AG04449 (cell line): ENCODE measurements at places on chromosomes 16 and 17.
A peak's percentile ranks its signal among the peaks of the same experiment; 100 is the strongest.

DNA sequence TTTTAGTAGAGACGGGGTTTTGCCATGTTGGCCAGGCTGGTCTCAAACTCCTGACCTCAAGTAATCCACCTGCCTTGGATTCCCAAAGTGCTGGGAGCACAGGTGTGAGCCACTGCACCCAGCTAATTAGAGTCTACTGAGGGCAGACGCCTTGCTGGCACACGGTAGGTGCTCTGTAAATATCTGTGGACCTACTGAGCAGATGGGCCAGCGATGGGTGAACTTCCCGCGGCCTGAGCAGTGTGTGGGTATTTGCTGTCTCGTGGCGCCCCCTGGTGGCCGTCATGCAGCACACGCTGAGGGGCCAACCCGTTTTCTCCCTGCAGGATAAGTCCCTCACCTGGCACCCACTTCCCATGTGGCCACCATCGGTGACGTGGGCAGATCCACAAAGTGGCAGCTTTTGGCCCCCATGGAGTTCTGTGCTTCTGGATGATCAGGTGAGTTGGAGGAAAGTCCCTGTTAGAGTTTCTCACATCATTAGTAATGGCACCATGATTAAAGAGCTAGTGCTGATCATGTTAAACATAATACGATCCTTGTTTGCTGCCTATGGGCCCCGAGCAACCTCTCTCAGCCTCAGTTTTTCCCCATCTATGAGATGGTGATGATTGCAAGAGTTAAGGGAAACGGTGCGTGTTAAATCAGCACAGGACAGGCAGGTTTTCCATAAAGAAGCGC lies 40.7 kb downstream of the ZDHHC7 start:
- DNase-seq, result peak; percentile 16

GRCh38 chr17:14693382-14693781 lies 392.5 kb downstream of the HS3ST3B1 start:
- no peak for DNase-seq

DNA sequence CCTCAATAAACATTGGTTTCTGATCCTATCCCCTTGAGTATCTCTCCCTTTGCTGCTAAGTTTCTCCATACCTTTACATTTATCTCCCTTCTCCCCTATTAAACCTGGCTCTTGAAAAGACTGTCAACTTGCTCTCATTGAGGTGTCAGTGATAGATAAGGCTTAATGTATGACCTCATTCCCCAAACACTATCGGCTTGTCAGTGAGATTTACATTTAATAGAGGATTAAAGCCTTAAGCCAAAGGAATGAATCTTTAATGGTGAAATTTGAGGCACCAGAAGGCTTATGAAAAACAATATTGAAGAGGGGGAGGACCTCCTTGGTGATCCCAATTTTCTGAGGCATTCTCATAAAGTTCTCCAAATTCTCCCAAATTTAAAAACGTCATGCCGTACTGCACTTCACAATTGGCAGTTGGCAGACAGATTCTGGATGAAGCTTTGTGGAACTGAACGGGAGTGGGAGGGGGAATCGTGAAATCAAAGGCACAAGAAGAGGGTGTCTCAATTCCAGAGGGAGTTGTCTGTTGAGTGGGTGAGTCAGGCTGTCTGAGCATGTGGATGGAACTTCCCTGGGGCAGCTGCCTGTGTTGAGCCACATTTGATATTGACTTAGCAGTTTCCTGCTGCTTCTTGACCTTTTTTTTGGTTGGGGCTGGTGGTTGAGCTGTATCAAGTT lies 478.8 kb downstream of the NPIPA7 start:
- no peak for DNase-seq

DNA sequence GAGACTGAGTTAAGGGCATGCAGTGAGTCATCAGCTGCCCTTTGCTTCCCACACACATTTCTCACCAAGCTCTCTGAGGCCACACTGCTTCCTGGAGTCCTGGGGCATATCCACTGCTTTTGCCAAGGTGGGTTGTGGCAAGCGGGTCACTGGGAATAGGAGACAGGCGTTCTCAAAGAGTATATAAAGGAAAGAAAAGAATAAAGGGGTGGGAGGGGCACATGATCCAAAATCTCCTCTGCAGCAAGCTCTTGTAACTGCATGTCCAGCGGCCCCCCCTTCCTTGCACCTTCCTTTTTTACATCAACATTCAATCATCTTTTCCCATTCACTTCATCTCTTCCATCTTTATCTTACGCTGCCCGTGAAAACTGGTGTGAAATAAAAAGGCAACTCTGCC lies 259.1 kb upstream of the RPL38 start:
- no peak for DNase-seq

DNA sequence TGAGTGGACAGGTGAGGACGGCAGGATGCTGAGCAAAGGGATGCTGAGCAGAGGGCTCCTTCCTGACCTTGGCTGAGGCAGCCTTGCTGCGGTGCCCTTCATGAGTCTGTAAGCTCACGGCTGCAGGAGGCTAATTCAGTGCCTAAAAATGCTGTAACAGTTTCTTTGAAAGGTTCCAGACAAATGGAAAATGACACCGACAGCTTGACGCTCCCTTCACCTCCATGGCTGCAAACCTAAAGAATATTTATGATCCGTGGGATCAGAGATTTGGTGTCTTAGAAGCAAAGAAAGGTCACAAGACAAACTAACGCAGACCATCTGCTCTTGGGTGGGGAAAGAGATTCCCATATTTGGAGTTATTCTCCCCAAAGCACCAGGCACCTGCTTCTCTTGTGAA lies 28.0 kb downstream of the TOM1L2 start:
- no peak for DNase-seq

DNA sequence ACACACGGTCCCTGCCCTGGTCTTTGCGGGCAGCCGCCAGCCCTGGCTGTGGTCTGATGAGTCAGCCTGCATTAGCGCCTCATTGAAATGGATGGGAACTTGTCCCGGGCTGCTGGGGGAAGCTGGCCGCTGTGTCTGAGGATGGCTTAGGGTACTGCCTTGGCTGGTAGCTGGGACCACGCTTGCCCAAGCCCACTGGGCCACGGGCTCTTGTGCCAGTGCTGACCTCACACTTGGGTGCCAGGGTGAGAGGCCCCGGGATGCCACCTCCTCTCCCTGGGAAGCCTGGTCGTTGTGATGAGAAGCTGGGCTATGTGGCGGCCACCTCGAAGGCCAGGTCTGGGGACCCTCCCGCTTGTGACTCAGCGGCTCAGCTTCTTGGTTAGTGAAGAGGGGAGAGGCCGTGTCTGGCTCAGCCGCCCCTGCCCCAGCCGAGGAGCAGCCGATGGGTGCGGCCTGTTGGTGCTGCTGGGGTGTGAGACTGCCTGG lies 10.7 kb downstream of the CACNA1H start:
- no peak for DNase-seq

GRCh38 chr17:65593092-65593854 lies 31.8 kb upstream of the AXIN2 start:
- no peak for DNase-seq

DNA sequence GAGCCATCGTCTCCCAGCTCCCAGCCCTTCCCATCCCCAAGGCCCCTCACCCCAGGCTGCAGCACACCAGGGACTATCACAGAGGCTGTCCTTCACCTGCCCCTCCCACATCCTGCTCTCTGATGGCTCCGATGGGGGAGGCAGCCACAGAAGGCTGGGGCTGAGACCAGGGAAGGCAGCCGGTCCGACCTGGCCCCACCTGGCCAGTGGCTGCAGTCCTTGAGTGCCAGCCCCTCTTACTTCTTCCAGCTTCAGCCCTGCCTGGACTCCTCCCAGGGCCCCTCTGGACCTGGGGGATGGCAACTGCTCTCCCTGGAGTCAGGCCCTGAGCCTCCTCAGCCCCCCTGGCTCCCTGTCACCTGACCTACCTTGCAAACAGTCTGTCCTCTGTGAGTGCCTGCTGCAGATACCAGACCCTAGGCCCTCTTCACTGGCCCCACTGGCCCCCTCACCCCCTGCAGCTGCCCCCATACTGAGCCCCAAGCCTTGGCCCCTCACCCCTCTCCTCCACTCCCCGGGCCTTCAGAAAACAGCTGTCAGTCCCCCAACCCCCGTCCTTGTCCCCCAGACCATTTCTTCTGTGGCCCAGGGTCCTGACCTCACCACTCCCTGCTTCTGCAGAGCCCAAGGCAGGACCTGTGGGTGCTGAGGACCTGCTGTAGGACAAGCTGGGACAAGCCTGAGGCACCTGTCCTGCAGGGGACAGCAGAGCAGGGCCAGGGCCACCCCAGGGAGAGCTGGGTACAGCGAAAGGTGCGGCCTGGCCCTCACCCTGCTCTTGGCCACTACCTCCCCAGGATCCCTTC lies 12.6 kb upstream of the SRRM2 start:
- no peak for DNase-seq

GRCh38 chr17:82059272-82060000 lies 6.2 kb downstream of the DUS1L start:
- DNase-seq, result no peak

DNA sequence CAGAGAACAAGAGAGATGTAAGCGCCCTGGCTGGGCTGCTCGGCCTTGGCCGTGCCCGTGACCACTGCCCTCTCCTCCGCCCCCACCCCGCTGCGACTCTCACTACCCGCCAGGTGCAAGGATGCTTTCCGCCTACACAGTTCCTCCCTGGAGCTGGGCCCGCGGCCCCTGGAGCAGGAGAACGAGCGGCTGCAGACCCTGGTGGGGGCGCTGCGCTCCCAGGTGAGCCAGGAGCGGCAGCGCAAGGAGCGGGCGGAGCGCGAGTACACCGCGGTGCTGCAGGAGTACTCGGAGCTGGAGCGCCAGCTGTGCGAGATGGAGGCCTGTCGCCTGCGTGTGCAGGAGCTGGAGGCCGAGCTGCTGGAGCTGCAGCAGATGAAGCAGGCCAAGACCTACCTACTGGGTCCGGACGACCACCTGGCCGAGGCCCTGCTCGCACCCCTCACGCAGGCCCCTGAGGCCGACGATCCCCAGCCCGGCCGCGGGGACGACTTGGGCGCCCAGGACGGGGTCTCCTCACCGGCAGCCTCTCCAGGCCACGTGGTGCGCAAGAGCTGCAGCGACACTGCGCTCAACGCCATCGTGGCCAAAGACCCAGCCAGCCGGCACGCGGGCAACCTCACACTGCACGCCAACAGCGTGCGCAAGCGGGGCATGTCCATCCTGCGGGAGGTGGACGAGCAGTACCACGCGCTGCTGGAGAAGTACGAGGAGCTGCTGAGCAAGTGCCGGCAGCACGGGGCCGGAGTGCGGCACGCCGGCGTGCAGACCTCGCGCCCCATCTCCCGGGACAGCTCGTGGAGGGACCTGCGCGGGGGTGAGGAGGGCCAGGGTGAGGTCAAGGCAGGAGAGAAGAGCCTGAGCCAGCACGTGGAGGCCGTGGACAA lies 9.2 kb upstream of the MRPL58 start:
- no peak for DNase-seq

GRCh38 chr17:3845621-3846436 lies at the start of gene NCBP3:
Gene NCBP3 (minus strand): TSS chr17:3846246. CDS start chr17:3846223, 23 bp downstream.
- peak; percentile 44 for DNase-seq

DNA sequence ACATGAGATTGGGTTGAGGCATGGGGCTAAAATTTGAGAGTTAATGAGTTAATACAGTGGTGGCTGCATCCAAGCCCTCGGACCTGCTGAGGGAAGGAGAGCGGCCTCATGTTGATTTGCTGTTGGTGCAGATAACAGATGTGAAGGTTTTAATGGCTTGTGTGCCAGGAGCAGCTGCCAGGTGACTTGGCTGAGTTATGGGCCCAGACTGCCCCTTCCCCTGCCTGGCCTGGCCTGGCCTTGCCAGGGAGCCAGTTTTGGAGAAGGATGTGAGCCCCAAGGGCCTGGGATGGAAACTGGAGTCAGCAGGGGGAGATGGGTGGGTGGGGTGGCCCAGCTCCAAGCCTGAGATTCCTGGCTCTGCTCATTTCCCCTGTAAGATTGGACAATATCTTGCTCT lies 230.1 kb downstream of the CBLN1 start:
- DNase-seq, result no peak

DNA sequence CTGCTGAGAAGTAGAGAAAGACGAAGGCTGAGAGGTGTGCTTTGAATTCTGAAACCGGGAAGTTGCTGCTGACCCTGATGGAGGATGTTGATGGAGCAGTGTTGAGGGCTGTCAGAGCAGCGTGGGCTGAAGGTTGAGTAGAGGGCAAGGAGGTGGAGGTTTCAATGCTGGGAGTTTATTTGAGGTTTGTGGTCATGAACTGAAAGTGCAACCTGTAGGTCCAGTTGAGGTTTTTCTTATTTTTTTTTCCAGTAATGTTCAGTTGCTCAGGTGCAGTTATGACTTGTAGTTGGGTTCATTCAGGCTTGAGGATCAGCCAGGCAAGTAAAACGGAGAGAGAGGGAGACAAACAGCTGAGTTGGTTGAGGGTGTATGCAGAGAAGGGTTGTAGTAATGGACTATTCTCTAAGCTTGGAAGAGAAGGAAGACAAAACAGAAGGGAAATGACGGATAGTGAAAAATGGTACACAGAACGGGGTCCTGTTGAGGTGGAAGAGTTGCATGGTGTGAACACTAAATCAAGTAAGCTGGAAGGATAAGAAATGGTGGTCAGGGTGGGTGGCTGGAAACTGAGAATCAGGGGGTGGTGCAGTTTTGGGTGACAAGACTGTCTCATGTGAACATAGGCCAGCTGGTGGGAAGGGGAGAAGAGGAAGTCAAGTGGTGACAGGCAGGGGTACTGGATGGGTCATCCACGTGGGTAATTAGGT lies 8.7 kb upstream of the UBE2G1 start:
- no peak for DNase-seq

GRCh38 chr16:11964761-11965551 lies at the start of gene TNFRSF17:
Gene TNFRSF17 (plus strand): TSS chr16:11965210. CDS start chr16:11965325, 115 bp downstream.
- no peak for DNase-seq

DNA sequence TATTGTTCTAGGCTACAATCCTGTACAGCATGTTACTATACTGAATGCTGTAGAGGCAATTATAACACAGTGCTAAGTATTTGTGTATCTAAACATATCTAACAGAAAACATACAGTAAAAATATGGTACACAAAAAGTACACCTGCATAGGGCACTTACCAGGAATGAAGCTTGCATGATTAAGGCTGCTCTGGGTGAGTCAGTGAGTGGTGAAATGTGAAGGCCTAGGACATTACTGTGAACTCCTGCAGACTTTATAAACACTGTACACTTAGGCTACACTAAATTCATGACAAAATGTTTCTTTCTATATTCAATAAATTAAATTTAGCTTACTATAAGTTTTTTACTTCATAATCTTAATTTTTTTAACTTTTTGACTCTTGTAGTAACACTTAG lies 37.1 kb downstream of the AMFR start:
- no peak for DNase-seq
